ENCODE measurements at places on chromosomes 7 and 10.

DNA sequence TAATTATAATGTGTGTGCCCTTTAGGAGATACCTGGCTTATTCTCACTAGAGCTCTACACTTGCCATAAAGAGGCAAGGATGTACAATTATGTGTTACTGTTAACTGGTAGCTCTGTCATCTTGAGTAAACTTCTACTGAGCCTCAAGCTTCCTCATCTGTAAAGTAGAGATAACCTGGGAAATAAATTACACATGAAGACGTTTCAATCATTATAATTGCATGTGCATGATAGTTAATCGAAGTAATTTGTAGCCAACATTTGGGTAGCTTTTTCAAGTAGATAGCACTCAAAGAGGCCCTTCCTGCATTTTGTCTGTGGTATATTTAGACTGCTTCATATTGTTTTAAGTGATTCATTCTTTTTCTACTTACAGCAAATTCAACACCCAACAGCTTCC lies 2.4 kb downstream of the CCT6A start:
- no peak for DNase-seq

DNA sequence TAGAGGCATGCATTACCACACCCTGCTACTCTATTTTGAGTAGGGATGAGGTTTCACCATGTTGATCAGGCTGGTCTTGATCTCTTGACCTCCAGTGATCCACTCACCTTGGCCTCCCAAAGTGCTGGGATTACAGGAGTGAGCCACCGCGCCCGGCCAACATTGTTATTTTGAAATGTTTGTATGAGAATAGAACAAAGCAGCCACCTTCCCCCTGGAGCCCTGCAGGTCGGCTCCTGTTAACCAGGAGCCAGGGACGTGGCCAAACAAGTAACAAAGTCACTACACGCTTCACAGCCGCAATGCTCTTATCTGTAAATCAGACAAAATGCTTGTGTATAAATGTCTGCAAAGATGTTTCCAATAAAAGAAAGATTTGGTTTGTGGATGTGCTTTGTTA lies 295.4 kb downstream of the CNTNAP2 start:
- no peak for DNase-seq

- no peak for DNase-seq
These were observed 74.5 kb downstream of the C1GALT1 start for GRCh38 chr7:7256731-7257274.

DNA sequence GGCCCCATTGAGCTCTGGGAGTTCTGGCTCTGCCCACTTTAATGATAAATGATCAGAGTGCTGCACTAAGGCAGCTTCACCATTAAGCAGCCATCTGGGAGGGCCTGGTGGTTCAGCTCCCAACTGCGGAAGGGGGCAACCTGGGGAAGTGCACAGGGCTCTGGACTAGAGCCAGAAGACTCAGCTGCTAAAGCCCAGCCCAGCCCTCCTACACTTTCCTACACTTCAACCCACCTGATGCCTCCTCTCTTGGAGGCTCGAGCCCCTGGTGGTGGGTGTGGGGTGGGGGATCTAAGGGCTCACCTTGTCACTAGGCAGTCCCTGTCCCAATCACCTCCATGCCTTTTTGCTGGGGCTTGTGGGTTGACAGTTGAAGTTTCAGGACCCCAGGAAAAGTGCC lies 60.6 kb upstream of the ANTXRL start:
- no peak for DNase-seq

DNA sequence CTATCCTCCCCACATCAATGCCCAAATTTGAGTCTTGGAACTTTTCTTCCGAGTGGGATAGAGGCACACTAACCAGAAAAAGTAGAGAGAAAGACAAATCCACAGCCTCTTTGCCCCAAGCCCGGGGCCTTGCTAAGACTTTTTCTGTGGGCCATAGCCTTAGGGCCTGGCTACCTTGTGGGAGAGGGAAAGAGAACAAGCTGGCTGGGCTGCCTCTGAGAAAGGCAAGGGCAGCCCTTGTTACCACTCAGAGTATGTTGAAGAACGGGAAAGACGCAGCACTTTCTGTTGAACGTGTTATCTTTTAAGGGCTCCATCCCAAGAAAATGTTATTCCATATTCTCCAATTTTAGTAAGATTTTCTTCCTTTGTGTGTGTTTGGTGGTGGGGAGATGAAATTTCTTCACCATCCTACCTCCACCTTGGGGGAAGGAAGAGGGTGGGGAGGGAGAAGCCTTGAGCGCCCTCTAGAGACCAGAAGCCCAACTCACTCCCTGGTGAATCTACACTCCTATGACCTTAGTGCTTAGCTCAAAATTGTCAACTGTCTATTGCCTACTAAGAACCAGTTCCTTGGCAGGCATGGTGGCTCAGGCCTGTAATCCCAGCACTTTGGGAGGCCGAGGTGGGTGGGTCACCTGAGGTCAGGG lies 3.9 kb upstream of the NRF1 start:
- DNase-seq, result peak; percentile 11

Data from stimulated activated CD8-positive, alpha-beta memory T cell treated with anti-CD3 and anti-CD28 coated beads, Interleukin-7, amount 100 ng/mL, for 4 hours (primary cell).